ACHN (cell line): ENCODE measurements at places on chromosomes 4 and X.

DNA sequence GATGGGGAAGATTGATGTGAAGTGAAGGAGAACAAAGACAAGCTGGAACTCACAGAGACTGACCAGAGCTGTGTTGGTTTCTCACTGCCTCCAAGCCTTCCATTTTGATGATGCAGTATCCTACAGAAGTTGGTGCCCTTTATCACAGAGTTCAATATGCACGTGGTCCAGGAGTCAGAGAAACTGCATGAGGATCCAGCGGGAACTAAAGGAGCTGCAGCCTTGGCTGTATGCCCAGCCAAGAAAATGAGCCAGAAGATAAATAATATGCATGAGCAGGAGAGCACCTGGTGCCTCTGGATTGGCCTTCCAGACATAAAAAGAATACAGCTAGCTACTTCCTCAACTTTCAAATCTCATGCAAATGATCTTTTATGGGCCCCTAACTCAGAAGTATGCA, 44.3 kb upstream of the DCLK2 start:
- no peak for DNase-seq

DNA sequence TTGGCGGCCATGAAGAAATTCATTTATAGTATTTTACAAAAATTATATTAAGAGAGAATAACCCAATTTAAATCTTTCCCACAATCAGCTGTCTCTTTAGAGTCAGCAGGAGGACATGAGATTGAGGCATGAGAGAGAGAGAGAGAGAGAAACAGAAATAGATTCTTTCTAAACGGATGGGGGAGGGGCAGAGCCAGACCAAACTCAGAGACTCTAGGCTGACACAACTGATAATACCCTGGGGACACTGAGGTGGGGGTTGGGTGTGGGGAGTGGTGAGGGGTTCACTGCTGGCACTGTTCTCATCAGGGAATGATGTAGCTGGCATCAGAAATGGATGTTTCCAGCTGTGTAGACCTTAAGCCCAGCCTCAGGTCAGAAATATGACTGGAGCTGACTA, 20.5 kb upstream of the HOPX start:
- no peak for DNase-seq

DNA sequence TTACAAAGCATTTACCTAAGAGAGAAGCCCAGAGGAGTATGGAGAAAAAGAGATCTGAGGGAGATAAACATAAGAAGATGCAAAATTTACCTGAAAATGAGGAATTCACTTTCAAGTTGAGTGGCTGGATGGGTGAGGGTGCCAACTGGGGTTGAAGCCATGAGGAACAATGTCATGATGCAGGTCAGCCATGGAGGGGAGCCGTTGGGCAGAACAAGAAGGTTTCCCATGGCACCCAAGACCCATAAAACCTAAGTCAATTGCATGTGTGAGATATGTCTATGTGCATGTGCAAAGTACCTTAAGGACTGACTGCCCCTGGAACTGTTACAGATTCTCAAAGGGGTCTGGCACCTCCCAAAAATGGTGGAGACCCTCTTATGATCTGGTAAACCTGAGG, 46.6 kb upstream of the PRRG1 start:
- peak; percentile 28 for DNase-seq

DNA sequence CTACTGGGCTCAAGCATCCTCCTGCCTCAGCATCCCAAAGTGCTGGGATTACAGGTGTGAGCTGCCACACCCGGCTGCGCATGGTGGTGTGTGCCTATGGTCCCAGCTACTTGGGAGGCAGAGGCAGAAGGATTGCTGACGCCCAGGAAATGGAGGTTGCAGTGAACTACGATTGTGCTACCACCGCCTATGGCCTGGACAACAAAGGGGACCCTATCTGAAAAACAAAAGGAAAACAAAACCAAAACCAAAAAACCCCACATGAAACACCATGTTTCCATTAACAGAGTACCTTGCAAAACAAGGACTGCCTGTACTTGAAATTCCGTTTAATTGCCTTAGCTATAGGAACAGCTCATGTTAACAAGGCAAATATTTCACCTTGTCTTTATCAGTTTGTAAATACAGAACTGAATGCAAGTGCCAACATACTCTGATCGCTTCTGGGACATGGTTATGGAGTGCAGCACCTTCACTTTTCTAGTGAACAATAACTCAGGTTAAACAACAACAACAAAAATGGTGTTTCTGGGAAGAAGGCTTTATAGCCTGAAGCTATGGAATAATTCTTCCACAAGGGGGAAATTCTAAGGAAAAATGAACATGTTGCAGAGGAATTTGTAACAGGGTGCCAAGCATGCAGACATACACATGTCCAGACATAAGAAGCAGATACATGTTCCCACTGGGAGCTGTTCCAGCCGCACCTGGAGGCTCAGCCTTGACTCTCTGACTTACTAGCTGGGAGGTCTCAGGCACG, 73.2 kb upstream of the STS start:
- peak; percentile 0 for DNase-seq

DNA sequence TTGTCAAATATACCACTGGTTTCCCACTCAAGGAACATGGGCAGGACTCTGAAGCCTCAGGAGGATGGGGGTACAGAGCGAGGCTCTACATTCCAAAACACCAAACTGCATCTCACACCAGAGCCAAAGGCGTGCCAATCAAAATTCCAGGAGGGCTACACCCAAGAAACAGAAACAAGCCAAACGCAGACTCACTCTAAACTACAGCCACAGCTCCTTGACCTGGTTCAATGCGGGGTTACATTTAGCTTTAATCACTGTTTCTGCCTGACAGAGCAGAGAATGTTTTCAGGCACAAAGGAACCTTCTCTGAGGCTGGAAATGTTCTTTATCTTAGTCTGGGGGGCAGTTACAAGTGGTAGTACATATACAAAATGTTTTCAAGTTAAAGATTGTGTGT, 2121.5 kb upstream of the AGA start:
- no peak for DNase-seq

- DNase-seq = no peak
These were observed 159.2 kb upstream of the SLC7A11 start for GRCh38 chr4:138401334-138401733.

GRCh38 chrX:29299684-29300083, 712.4 kb downstream of the IL1RAPL1 start:
- no peak for DNase-seq

GRCh38 chr4:138919094-138919936, 96.3 kb upstream of the NOCT start:
- peak; percentile 64 for DNase-seq

- no peak for DNase-seq
These were observed 704.4 kb downstream of the PCDH19 start for GRCh38 chrX:99705701-99706100.

DNA sequence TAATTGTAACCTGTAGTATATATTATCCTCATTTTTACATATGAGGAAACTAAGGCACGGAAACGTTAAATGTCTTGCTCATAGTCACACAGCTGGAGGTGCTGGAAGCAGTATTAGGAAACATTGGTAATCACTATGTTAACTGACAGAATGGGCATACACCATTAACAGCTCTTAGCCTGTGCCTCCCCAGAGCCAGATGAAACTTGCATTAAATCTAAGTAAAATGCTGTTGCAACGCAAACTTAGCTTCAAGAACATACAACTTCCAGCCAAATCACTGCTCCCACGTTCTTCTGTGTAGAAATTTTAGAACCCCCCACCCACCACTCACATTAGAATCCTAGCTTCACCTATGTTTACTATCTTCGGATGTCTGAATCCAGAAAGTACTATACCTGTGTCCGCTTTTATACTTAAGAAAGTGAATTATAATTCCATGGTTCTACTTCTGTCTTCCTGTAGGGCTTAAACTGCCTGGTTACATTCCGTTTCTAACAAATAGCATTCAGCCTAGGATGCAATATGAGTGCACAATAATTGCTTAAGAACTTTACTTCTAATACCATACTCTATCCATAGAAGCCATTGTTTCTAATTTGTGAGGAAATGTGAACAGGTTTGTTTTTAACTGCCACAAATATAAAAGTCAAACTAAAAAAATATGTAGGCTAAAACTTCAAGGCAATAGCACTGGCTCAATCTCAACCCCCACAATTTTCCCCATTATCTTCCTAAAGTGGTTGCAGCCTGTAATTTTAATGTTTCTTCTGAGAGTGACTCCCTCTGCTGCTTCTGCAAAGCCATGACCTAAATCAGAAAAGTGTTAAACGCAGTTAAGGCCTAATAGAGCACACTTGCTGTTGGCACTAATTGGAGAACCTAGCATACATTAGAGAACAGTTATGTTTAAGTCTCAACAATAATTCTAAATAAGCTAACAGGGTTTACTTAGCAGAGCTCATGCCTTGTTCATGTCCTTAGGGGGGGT, 4.4 kb downstream of the UNC5C start:
- DNase-seq = no peak

- no peak for DNase-seq
These were observed 44.9 kb downstream of the FAM184B start for GRCh38 chr4:17736484-17736883.

- DNase-seq = no peak
These were observed 31.9 kb downstream of the SETD7 start for GRCh38 chr4:139524062-139524631.

DNA sequence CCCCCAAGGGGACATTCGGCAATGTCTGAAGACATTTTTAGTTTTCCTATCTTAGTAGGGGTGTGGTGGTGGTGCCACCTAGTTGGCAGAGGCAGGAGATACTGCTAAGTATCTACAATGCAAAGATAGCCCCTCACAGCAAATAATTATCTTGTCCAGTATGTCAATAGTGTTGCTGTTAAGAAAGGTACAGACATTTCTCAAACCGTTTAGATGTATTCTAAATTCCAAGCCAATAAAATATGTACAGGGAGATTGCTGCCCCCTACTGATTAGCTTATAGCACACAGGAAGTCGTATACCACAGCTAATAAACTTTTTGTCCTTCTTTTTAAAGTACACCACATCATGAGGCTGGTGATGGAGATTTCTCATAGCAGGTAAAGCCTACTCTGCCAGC, 260.5 kb downstream of the TMA16 start:
- peak; percentile 43 for DNase-seq

- DNase-seq = no peak
These were observed 4.6 kb downstream of the DUSP9 start for GRCh38 chrX:153651540-153652079.

GRCh38 chr4:55993994-55994663, 45.4 kb downstream of the CEP135 start:
- DNase-seq = no peak

DNA sequence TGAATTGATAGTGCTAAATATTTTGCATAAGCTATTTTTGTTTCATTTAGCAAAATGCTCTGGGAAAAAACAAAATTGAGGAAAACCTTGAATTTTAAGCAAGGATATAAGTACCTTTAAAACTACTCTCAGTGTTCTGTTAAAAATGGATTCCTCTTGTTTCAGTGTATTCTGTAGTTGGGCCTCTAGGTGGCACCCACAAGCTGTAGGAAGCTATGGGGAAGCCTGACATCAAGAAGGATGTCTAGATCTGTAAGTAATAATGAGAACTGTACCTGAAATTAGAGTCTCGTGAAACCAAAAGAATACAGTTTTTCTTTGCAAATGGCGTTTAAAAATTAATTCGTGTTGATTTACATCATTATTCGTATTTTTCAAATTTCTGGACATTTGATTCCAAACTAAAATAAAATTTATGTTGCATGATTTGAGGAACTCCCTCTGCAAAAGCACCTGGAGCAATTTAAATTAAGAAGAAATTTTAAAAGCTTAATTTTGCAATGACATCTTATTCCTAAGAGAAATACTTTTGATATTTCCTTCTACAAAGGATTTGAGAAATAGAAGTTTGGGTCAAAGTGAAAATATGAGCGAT, 51.2 kb downstream of the TMPRSS11E start:
- peak; percentile 70 for DNase-seq

GRCh38 chr4:56414135-56414670, 21.2 kb downstream of the PPAT start:
- DNase-seq = no peak

GRCh38 chr4:88908003-88908402, 149.0 kb downstream of the FAM13A start:
- no peak for DNase-seq

- DNase-seq = no peak
These were observed 20.8 kb downstream of the ATP5ME start for GRCh38 chr4:653080-653821.

DNA sequence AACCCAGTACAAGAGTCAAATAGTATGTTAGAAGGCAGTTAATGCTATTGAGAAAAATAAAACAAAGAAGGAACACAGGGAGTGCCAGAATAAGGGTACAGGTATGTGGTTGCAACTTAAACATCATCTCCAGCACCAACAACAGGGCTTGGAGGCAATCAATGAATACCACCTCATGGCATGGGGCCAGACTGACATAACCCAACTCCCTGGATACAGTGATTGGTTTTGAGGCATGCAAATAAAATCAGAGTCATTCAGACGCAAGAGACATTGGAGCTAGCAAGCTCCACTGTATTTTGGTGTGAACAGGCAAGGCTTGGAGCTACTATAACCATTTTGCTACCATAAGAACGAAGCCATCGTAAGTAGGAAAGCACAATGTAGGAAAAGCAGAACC, 56.7 kb downstream of the PPP3CA start:
- DNase-seq = peak; percentile 26

DNA sequence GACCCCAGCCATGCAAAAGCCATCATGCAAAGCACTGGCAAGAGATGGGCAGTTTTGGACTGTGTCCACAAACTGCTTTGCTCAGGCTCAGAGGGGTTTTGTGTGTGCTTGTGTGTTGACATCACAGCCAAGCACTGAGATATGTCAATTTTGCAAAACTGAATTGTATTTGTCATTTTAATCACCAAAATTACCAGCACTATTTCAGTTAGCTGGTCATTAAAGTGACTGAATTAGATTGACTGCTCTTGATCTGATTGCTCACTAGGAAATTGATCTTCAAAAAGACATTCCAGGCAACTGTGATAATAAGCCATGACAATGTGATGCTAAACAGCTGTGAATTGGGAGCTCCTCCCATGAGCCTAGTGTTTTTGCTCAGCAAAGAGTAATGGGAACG, 337.3 kb upstream of the GNPDA2 start:
- no peak for DNase-seq

DNA sequence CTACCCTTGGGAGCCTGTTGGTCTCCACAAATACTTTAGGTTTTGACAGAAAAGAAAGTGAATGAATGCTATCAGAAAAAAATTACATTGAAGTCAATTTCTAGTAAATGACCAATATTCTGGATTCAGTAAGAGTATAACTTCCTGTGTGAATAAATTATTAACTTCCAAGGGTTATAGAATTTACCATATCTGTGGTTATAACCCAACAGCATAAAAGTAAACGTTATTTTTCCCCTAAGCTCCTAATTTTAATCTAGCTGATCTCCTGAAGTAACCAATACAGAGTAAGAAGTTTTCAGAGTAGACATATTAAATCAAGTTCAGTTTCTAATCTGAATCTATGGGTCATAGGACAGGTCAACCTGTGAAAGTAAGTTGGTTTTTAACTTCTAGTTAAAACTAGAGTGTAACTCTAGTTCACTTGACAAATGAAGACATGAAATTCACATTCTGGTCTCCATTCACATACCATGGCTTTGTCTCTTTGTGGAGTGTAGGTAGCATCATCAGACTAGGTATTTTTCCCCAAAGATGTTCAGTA, 22.8 kb downstream of the DTHD1 start:
- no peak for DNase-seq
